ENCODE measurements at places on chromosomes 3 and 15.

DNA sequence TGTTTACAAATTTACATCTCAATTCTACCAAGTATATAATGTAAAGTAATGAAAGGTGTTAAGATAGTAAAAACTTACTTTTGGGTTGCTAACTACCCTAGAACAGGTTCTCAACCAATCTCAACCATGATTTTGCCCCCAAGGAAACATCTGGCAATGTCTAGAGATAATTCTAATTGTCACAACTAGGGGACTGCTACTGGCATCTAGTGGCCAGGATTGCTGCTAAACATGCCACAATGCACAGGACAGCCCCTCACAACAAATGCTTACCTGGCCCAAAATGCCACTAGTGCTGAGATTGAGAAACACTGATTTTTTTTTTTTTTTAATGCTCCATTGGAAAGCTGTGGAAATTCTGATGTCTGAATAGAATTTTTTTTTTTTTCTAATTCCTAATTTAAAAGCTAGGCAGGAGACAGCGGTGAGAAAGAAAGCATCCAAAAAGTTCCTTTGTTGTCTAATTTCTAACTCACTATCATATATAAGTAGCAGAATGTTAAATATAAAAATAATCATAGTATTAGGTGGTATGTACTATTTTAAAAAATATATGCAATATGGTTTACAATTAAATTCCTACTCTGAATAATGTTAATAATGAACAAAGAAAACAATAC is 81.5 kb downstream of the TJP1 start:
- DNase-seq = peak; percentile 41

DNA sequence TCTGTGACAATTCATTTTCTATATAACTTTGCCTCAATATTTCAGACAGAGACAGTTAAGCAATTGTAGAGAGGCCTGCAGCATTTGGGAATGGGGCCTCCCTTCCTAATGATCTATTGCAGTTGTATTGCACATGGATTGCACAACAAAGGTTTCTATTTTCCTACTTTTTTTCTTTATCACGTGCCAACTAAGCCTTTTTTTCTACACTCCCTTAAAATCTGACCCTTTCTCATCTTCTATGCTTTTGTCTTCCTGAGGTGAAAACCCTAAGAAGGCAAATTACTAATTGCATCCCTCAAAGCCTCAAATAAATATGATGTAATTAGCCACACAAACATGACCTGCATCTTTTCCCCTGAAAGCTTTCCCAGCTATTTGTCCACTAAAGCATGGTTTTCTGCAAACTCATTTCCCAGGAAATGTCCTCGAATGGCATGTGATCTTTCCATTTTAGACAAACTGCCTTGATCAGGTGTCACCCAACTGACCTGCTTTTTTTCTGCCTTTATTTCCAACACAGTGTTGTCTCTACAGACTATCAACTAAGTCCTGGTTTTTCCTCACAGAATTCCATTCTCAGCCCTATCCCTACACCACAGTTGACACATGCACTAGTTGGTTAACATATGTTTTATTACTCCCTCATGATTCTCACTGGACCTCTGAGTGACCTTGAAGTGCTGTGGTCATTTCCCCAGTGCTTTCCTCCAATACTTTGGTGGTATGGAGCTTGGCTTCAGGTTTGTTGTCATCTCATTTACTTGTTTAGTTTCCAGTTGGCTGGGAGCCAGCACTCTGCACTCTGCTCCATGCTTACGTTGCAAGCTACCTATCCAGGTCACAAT is 31.9 kb upstream of the TSC22D2 start:
- DNase-seq = peak; percentile 51

- DNase-seq = no peak
Observed at GRCh38 chr3:13064964-13065363, 8.3 kb downstream of the IQSEC1 start.

GRCh38 chr3:107242579-107242978 is 134.7 kb upstream of the CCDC54 start:
- DNase-seq = no peak

DNA sequence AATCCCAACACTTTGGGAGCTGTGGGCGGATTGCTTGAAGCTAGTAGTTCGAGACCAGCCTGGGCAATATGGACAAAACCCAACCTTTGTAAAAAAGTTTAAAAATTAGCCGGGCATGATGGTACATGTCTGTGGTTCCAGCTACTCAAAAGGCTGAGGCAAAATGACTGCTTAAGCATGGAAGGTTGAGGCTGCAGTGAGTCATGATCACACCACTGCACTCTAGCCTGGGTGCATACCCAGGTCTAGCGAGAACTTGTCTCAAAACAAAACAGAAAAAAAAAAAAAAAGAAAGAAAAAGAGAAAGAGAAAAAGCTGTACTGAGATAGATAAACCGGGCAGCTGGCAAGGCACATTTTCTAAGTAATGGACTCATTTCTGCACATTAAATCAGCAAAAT is 10.6 kb downstream of the ARPP19 start:
- no peak for DNase-seq

GRCh38 chr3:42600111-42600957 is at the start of gene NKTR:
TSS of gene NKTR (plus strand) at chr3:42600686. CDS start at chr3:42601007, 321 bp downstream.
- peak; percentile 94 for DNase-seq

DNA sequence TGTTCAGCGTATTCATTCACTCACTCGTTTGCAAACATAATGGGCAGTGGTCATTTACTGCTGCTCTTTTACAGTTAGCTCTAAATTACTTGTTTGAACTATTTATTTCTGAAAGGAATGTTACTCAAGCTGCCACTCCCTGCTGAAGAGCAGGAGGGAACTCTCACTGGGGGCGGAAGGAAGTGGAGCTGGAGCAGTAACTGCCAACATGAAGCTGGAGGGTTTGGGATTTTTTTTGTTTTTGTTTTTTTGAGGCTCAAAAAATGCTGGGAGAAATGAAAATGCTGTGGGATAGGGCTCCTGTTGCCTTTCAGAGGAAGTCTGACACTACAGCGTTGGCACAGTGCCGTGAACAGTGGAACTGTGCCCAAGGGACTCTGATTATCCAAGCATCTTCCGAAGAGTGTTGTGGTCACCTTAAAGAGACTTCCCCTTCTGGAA is 44.1 kb downstream of the SENP2 start:
- DNase-seq = no peak

DNA sequence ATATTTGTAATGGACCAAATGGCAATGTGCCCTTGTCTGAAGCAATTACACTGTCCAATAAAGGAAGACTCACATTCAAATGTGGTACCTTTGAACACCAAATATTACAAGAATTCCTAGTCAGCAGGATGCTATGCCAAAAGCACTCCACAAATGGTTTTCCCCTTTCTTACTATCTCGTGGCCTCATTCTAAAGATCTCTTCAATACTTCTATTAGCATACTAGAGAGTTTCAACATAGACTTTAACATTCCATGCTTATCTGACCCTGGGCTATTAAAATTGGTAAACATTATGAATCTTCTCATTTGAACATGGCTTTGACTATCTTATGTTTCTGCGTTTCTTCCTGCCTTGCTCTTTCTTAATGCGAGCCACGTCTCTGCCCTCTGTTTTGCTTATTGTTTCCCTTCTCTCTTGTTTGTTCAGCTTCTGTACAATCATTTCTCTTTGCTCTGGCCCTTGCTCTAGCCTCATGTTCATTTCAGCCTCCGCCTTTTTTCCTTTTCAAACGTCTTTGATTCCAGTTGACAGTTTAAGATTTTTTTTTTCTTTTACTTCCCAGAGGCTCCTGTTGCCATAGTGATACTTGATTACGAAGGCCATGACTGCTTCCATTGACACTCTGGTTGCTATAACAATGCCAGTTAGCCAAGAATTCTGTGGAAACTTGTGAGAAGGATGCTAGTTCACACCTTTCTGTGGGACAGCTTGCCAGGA is 49.5 kb upstream of the SLC9A9 start:
- no peak for DNase-seq

DNA sequence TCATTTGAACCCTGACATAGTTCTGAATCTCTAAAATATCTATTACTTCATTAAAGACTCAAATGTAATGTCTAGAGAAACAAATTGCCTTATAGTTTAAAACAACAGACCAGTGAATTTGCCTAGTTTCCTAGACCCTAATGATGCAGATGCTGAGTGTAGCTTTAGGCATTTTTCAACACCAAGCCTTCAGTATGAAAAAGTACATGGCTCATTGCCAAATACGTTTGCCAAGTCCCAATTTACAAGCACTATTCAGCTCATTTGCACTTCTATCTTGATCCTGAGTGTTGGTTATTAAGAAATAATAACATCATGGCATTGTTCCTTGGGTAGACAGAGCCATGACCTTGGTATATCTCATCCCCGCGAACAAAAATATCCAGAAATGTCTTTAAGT is 46.8 kb downstream of the EOMES start:
- DNase-seq = peak; percentile 52

DNA sequence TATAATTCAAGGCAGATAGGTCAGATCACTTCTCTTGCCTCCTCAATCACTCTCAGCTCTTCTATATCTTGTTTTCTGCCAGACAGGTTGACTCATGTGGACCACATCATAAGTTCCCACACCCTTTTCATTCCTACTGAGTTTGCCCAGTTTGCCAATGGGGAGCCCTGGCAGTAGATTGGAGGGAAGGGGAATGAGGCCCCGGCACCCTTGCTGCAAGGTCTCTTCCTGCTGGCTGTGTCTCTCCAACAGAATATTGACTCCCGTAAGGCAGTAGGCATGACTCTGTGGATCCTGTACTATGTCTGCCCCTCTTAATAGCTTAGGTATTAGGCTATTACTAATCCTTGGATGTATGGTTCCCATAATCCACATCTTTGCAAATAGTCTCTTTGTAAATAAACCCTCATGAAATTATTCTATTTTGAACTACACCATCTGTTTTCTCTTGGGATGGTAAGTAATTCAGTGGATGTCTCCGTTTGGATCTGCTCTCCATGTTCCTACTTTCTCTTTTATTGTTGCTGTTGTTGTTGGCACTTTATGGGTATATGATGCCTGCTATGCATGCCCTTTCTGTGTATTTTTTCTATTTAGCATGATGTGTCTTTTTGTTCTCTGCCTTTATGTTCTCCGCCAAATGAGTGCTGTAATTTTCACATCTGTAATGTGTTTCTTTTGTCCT is 65.5 kb upstream of the DCBLD2 start:
- DNase-seq = no peak

- DNase-seq = no peak
Observed at GRCh38 chr3:42024591-42025351, 62.9 kb upstream of the ULK4 start.

DNA sequence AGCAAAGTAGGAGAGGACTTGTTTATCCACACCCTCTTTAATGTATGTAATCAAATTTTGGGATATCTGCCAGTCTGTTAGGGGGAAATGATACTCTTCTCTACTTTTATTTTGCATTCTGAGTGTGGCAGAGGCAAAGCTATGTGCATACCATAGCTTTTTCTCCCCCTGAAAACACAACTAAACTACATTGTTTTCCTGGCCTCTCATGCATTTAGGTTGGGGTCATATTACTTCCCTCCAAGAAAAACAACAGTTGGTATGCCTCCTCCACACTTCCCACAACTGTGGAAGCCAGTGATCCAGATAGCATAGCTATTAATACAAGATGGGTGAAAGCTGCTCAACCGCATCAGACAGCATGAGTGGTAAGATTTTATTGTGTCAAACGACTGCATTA is 6.9 kb downstream of the RPL15 start:
- no peak for DNase-seq

DNA sequence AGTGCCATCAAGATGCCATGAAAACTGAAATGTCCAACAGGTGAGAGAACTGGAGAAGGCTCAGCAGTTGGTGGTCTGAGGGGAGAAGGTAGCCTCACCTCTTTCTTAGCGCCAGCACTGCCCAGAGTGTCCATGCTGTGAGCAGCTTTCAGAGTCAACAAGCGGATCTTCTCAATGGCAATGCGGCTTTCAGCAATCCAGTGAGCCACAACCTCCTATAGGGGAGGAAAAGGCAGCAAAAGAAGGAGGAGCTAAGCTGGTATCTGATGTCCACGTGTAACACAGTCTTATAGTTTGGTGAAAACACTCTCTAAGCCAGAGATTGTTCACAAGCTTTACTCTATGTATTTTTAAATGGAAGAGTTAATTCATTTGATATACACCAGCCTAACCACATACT is 36.1 kb upstream of the ACKR4 start:
- no peak for DNase-seq

DNA sequence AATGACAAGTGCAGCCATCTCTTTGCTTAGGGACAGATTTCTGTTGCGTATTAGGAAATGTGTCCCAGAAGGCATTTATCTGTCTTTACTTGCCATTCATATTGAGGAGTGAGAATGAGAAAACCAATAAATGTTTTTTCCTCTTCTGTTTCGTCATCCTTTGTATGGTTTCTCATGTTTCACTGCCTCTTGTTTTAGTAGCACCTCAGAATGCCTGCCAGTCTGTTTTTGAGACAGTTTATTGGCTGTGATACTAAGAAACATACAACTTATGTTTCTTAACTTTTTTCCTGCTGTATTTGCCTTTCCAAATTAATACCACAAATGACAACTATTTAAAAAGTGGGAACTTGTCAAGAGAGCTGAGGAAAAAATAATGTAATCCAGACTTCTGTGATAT is 390.2 kb upstream of the GOLIM4 start:
- no peak for DNase-seq

DNA sequence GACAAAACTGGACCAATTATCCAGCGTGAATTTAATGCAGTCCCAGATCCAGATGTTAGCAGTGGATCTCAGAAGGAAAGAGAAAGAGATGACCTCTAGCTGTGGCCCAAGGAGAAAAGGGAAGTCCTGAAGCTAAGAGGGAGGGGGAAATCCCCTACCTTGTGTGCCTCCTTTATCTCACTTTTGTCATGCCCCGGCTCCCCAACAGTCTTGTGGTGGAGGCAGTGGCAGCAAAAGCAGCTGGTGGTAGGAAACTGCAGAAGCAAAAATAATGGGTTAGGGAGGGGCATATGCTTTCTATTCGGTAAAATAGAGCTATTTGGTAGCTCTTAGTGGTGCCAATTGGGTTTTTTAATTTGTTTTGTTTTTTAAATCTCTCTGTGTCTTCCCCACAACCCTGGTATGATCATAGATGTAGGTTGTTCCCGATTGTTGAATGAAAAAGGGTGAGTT is 56.5 kb downstream of the MCTP2 start:
- DNase-seq = no peak

- peak; percentile 0 for DNase-seq
Observed at GRCh38 chr3:83523470-83524073, 1435.2 kb upstream of the CADM2 start.

GRCh38 chr3:46895204-46895660 is 17.7 kb downstream of the PTH1R start:
- no peak for DNase-seq

DNA sequence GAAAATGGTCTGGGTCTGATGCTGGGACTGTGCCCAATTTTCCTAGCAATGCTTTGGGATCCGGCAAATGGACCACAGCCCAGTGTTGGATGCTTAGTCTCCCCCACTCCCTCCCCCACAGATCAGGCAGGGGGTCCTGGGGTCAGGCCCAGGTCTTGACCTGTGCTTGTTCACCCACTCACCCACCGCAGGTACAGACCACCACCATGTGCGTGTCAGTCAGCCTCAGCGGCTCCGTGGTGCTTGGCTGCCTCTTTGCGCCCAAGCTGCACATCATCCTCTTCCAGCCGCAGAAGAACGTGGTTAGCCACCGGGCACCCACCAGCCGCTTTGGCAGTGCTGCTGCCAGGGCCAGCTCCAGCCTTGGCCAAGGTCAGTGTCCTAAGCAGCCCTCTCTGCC is 10.6 kb downstream of the GRM2 start:
- DNase-seq = no peak

- no peak for DNase-seq
Observed at GRCh38 chr3:15467227-15468181, 40.1 kb downstream of the EAF1 start.

- no peak for DNase-seq
Observed at GRCh38 chr3:98786364-98787006, 23.3 kb downstream of the ST3GAL6 start.
